ENCODE measurements at places on chromosomes 16 and 17.

DNA sequence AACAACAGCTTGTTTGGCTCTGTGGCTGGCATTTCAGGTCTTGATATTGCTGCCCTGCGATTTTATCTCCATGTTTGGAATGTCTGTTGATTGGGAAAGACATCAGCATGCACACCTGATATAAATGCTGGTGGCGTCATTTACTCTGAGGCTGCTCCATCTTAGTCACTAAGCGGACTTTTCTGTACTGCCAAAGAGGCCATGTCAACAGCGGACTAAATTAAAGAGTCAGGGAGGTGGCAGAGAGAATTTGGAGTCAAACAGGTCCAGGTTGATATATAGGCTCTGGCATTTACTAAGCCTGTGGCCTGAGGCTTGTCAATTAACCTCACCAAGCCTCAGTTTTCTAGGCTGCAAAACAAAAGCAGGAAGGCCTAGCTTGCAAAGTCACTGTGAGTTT lies 6.2 kb downstream of the RBFOX1 start:
- no peak for DNase-seq

- no peak for DNase-seq
Measured at GRCh38 chr17:71801301-71801700, 319.5 kb upstream of the SOX9 start.

GRCh38 chr17:50465171-50465570 lies 3.5 kb downstream of the CHAD start:
- no peak for DNase-seq

GRCh38 chr16:70788668-70789594 lies 12.0 kb downstream of the VAC14 start:
- no peak for DNase-seq

GRCh38 chr16:84139628-84140258 lies 5.2 kb downstream of the HSDL1 start:
- no peak for DNase-seq

DNA sequence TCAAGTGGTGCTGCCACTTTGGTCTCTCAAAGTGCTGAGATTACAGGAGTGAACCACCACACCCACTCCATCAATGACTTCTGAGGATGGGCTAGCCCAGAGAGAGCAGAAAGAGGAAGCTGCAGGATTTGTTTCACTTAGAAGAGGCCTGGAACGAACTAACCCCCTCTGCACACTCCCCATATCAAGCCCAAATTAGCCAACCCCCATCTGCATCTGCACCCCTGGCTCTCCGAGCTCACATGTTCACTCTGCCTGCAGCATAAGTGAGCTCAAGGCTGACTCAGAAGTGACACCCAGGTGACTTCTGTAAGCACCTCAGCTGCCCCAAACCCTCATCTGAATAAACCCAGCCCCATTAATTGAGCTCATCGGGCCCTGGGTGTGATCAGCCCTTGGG lies 4.8 kb downstream of the SCNN1G start:
- no peak for DNase-seq

DNA sequence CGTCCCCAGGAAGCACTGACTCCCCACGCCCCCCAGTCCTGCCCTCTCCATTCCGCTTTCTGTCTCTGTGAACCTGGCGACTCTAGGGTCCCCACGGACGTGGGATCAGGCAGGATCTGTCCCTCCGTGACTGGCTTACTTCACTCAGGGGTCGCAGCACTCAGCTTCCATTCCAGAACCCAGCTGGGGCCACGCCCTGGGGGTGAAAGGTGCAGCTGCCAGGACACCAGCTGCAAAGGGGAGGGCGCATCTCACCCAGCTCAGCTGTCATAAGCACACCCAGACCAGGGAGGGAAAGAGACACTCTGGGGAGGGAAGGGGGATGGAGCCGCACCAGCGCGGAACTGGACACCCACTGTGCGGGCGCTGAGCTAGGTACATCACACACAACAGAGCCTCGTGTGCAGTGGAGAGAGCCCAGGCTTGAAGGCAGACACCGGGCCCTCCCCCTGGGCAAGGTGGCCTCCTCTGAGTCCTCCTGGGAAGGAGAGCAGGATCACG lies 18.5 kb upstream of the HEXD start:
- no peak for DNase-seq

- no peak for DNase-seq
Measured at GRCh38 chr17:1638624-1639300, 6.8 kb downstream of the SCARF1 start.

DNA sequence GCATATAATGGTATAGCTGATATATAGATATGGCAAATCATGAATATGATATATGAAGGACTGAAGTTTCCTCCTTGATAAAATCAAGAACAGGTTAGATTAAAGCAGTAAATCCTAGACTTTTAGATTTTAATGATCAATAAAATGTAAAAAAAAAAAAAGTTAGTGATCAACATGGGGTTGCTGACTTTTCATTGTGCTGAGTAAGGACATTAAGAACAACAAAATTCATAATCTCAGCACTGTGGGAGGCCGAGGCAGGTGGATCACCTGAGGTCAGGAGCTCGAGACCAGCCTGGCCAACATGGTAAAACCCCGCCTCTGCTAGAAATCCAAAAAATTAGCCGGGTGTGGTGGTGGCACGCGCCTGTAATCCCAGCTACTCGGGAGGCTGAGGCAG lies 10.4 kb upstream of the CHD3 start:
- no peak for DNase-seq

DNA sequence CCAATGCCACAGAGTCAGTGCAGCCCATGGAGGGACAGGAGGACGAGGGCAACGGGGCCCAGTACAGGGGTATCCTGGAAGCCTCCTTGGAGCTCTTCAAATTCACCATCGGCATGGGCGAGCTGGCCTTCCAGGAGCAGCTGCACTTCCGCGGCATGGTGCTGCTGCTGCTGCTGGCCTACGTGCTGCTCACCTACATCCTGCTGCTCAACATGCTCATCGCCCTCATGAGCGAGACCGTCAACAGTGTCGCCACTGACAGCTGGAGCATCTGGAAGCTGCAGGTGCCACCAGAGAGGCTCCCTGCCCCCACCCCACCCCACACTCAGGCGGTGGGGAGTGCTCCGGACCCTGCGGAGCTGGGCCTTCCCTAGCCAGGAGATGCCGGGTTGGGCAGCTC lies 16.6 kb downstream of the TRPV2 start:
- no peak for DNase-seq

DNA sequence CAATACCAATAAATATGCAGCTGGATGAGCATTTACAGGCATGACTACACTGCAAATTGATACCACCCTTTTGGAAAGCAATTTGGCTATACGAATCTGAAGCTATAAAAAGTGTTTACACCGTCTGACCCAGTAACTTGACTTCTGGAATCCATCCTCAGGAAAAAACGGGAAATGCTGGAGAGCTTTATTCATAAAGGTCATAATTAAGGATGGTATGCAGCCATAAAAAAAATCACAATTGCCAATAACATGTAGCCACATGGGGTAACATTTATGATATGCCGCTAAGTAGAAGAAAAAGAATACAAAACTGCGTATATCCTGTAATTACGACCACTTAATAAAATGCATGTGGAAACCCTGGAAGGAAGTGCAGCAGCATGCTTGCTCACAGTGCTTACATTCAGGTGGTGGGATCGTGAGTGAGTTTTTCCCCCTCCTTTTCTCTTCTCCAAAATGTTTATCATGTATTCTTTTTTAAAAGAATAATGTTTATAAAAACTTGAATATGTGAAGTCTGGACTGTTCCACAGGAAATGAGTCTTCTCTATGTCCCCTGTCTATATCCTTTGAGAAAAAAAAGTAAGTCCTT lies 34.2 kb downstream of the COPRS start:
- no peak for DNase-seq

GRCh38 chr16:2526135-2526534 lies 5.1 kb downstream of the CEMP1 start:
- no peak for DNase-seq

GRCh38 chr16:19375561-19376158 lies 42.0 kb upstream of the TMC5 start:
- no peak for DNase-seq

DNA sequence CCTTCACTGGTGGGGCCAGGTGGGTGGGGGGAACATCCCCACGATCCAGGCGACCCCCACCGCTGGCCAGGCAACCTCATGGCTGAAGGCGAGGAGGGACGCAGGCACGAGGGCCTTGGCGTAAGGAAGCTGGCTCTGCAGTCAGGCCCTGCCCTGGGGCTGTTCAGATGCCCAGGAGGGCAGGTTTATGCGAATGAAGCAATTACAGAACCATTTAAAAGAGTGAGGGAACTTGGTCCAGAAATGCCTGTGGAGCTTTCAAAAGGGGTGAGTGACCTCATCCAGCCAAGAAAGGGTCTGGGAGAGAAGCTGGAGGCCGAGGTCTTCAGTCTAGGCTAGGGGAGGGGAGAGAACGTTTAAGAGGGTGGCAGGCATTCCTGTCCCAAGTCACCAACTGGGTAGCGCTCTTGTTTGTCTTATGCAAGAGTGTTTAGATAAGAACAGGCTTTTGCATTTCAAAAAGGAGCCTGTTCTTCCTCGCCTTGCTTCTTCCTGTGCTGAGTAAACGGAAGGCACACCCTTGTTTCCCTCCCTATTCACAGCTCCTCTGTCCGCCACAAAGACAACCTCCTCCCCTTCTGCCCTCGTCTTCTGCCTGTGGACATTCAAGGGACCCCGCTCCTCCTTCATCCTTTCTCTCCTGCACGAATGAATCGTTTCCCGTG lies 183.5 kb upstream of the SDK2 start:
- peak; percentile 18 for DNase-seq

- no peak for DNase-seq
Measured at GRCh38 chr16:12403746-12404658, 399.7 kb downstream of the CPPED1 start.

DNA sequence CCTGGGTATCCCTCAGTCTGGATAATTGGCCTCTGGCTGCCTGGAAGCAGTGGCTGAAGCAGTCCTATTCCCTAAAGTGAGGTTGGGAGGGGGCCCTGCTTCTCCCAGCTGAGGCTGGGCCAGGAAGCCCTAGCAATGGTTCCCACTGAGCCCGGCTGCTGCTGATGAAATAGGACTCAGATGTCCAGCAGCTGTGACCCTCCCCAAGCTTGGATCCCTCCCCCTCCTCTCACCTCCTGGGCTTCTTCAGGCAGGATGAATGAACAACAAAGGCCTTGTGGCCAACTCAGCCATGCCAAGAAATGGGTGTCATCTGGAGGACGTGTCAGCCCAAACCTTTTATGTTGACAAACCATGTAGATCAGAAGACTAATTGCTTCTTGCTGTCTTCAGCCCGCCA lies 42.0 kb downstream of the AXIN2 start:
- no peak for DNase-seq

DNA sequence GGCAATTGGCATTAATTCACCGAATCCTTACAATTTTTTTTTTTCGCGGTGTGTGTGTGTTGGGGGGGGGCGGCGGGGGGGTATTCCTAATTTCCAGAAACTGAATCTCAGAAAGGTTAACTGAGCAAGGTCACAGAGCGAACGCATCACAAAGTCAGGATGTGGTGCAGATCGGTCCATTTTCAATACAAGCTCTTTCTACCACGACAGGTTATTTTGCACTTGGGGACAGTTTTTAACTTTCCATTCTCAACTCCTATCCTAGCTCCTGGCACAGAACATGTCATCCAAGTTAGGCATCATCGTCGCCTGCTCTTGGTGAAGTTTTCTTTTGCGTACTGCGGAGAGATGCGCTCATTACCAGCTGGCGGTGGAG lies 15.4 kb upstream of the ERN1 start:
- DNase-seq: no peak

GRCh38 chr17:82110298-82110697 lies 12.3 kb upstream of the FASN start:
- DNase-seq: peak; percentile 68

GRCh38 chr16:50859628-50860360 lies 117.9 kb downstream of the CYLD start:
- DNase-seq: no peak

- DNase-seq: no peak
Measured at GRCh38 chr16:78916928-78917545, 683.5 kb downstream of the MAF start.
